ENCODE measurements at places on chromosomes 13 and 19.

- DNase-seq: no peak
Observed at GRCh38 chr13:108437496-108437895, 168.0 kb downstream of the TNFSF13B start.

DNA sequence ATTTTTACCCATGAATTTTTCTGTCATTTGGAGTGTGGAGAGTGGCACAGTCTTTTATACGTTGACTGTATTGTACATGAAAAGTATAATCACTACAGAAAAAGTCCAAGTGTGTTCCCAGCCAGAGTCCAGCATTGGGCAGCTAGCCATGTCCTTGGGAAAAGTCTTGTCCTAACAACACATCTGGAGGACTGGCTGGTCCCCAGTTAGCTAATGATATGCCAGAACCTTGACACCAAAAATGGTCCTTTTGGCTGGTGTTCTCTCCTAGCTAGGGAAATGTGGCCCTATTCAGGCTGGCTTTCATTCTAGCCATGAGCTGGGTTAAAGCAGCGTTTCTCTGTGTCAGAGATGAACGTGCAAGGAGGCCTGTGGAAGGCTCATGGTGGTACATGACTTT, 98.9 kb downstream of the ESD start:
- DNase-seq: no peak

- DNase-seq: no peak
Observed at GRCh38 chr13:33033986-33034385, 17.8 kb downstream of the KL start.

DNA sequence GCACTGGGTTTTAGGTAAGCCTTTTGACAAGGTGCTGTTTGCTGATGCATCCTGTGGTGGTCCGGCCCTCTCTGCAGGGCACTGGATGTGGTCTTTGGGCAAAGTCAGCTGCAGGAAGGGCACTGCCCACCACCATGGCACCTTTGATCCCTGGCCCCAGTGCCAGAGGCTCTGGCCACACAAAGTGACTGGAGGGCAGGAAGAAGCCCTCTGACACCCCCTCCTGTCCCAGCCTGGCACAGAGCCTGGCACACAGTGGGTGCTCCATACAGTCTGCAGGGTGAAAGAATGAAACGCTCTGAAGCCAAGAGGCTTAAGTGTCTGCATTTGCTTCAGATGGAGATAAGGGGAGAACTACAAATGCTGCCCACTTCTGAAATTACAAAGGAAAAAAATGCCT, 47.6 kb upstream of the CNMD start:
- no peak for DNase-seq

- DNase-seq: no peak
Observed at GRCh38 chr13:99352351-99353245, 45.4 kb upstream of the GPR183 start.

GRCh38 chr19:7762719-7763293, at the start of gene CLEC4M:
TSS of gene CLEC4M (plus strand) at chr19:7763243. CDS start at chr19:7763267, 24 bp downstream.
- no peak for DNase-seq

- DNase-seq: no peak
Observed at GRCh38 chr13:21917086-21918015, 246.5 kb downstream of the FGF9 start.

GRCh38 chr19:29543381-29543780, 17.6 kb downstream of the VSTM2B start:
- no peak for DNase-seq

GRCh38 chr19:55443824-55444480, 852 bp upstream of the SHISA7 start:
- DNase-seq: no peak

GRCh38 chr13:71285700-71286099, 581.3 kb downstream of the DACH1 start:
- no peak for DNase-seq

GRCh38 chr13:113672002-113672651, 5.1 kb downstream of the GRK1 start:
- no peak for DNase-seq

Measured in stimulated activated CD4-positive, alpha-beta T cell treated with anti-CD3 and anti-CD28 coated beads, Interleukin-4, amount 100 ng/mL, for 4 hours (primary cell).